Karpas-422 (cell line): ENCODE measurements at places on chromosomes 12 and 14. TPM values are rescaled to one million over a fixed set of nuclear protein-coding genes. Genes with fewer than 3 reads are reported as not detected.

SRRM4 gene
- not detected in 2 replicates for total RNA-seq

AKAP3 gene
- total RNA-seq: 0.56 and 0.69 TPM in 2 replicates

TMEM132C gene
- not detected in 2 replicates for total RNA-seq

MAP3K9 gene
- 17.1 and 19.4 TPM in 2 replicates for total RNA-seq

P2RX2 gene
- total RNA-seq: not detected in 2 replicates

ADGRD1 gene
- total RNA-seq: not detected in 2 replicates

GALNT4 gene
- 7.1 and 7.3 TPM in 2 replicates for total RNA-seq

TSPAN9 gene
- 0.25 and 2.0 TPM in 2 replicates for total RNA-seq

DPY19L2 gene
- total RNA-seq: not detected in 2 replicates

SALL2 gene
- total RNA-seq: not detected in 2 replicates

LPAR5 gene
- total RNA-seq: 10.3 and 14.6 TPM in 2 replicates

DAO gene
- total RNA-seq: not detected in 2 replicates
